ENCODE measurements at places on chromosomes 7 and 10.

- DNase-seq, result no peak
These were observed 275.9 kb downstream of the PRPF18 start for GRCh38 chr10:13862546-13863233.

GRCh38 chr10:15879663-15880062 lies 19.4 kb upstream of the MINDY3 start:
- DNase-seq, result peak; percentile 17

DNA sequence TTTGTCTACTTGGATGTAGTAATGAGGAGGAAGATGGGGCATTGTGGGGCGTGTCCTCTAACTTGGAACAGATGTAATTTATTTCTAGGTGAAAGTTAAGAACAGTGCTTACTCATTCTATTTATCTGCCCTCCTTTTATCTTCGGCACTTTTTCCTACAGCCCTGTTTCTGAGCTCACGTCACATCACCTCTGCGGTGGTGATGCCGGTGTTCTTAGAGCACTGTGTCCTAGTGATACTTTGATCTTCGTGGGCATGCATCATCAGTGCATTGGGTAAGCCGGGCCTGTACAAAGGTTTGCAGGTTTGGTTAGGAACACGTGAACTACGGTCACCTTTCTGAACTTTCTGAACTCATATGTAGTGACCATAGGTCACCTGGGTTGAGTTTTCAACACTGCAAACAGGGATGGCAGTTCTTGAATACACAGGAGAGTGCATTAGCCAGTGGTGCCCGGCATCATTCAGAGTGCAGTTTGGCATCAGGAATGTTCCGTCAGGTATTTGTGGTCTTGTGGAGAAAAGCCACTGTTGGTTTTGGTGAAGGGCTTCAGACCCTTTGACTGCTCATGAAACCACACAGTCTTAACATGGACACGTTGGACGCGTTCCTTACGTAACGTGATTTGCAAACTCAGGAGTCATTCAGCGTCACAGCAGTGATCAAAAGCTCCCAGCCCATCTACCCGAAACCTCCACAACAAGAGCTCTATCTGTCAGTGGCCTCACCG lies 5.6 kb downstream of the POR start:
- DNase-seq, result no peak

DNA sequence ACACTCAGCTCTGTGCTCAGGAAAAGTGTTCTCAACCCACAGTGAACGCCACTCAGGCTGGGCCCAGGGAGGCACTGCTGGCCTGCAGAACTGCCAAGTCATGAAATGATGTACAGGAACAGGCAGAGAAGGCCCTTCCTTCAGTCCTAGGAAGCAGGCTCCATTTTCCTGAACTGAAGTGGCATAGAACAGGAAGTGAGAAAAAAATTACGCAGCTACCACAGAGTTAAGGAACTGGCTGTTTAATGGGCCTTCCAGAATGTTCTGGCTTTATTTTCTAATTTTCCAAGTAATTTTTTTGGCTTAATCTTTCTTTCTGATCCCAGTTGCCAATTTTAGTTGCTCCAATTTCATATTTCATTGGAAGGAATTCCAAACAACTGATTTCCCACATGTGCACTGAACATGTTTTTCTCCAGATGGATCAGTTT lies 39.3 kb downstream of the LRRC18 start:
- no peak for DNase-seq

- DNase-seq, result no peak
These were observed 46.1 kb upstream of the APBB1IP start for GRCh38 chr10:26391701-26392695.

DNA sequence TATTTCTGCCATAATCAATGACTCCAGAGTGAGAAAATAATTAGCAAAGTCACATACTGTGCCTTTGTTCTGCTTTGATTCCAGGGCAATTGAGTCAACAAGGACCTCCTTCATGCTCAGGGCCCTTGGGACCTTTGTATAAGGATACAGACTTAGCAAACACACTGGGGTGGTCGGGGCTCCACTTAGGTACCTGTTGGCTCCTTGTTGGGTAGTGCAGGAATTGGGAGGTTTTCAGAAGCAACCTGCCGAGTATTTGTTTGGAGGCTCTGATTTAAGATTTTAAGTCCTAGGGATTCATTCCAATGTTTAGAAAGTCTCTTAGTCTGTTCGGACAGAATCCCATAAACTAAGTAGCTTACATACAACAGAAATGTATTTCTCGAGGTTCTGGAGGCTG lies 3.0 kb downstream of the ADCK2 start:
- DNase-seq, result no peak

- no peak for DNase-seq
These were observed 350.0 kb downstream of the FGFR2 start for GRCh38 chr10:121248266-121248665.

GRCh38 chr10:132120200-132120599 lies 54.5 kb downstream of the JAKMIP3 start:
- no peak for DNase-seq

GRCh38 chr7:43112459-43112940 lies at the start of gene HECW1:
TSS of gene HECW1 (plus strand) at chr7:43112647. CDS start at chr7:43243906, 131,259 bp downstream.
- peak; percentile 29 for DNase-seq

GRCh38 chr7:116552602-116553001 lies 27.8 kb downstream of the CAV1 start:
- DNase-seq, result no peak

DNA sequence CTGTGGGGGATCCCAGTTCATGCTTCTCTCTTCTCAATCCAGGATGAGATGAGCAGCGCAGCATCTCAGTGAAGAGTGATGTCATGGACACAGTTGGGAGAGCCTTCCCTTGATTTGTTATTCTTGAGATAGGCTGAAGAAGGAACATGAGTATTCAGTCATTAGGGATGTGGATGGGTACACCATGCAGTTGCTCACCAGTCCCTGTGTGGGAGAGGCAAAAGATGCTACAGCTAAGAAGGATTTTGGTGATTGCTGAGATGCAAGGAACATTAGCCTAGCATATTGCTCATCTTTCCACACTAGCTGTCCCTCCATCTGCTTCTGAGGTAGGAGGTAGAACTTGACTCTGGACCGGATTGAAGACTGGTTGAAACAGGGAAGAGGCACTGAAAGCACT lies 179.6 kb downstream of the GALNT17 start:
- DNase-seq, result no peak

GRCh38 chr10:70320751-70321150 lies 36.9 kb upstream of the NPFFR1 start:
- no peak for DNase-seq

DNA sequence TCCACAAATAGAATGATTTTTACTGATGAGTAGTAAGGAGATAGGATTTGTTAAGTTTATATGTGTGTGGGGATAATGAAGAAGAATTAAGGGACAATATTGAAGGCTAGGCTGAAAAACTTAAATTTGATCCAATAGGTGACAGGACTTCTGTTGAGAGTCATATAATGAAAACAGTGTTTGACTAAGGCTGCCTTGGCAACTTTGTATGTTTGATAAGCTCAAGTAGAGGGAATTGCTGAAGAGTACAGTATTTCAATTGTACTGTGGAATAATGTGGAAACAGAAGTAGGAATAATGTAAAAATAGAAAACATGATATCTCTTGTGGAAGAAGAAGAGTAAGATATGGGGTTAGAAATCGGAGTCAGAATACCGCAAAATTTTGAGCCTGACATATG lies 10.5 kb downstream of the R3HCC1L start:
- DNase-seq, result no peak

- DNase-seq, result no peak
These were observed 567.2 kb downstream of the CCSER2 start for GRCh38 chr10:84895541-84895940.

DNA sequence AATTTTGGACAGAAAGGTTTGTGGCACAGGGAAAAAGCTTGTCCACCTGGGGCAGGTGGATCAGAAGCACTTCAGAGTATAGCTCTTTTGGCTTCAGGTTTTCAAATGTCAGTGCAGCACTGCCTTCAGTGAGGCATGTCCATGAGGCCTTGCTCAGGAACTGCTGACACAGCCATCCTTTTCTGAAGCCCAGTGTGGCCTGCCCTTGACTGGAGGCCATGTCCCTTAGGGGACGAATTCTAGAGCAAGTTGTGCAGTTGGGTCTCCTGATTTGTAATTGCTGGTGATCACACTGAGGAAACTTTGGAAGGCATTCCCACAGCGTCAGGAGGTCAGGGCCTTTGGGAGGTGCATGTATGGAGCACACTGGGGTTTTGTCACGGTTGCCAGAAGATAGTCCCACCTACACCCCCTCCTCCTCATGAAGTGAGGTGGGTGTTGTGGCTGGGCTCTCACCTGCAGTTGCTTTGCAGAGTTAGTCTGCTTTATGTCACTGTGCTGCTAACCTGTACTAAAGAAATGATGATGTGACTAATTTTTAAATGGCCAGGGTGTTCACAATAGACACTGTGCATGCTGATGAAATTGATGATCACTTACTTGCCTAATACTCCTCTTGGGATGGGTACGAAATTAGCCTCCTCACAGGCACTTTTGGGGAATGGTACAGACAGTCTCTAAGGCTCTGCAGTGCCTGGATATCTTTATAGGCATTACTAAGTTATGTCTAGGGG lies 41.7 kb downstream of the OGDH start:
- DNase-seq, result no peak

DNA sequence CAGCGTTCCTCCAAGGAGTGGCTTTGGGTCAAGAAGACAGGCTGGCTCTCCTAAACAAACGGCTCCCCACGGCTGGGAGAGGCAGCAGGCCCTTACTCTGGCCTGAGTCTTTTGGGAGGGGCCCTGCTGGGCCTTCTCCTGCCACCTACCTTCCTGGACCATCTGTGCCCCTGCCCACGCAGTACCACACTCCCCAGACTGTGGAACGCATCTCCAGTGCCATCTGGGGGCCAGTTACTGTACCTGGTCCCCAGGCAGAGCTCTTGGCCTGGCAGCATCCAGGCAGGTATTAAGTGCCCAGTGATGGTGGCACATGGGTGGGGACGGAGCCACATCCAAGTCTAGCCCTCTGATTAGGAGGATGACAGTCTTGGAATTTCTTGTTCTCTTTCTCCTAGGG lies 14.4 kb downstream of the ALKBH4 start:
- no peak for DNase-seq

DNA sequence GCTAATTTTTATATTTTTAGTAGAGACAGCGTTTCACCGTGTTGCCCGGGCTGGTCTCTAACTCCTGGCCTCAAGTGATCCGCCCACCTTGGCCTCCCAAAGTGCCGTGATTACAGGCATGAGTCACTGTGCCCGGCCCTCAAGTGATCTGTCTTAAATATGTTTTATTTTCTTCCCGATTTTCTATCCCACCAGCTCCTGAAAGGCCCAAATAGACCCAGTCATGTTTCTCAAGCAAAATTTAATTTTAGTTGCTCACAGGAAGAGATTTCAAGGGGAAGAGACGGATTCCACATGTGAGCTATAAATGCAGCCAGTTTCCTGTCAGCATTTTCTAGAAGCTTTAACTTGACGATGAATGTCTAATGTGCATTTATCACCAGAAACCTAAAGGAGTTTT lies 12.0 kb downstream of the DENND10 start:
- DNase-seq, result no peak

GRCh38 chr10:29064680-29065079 lies 224.2 kb upstream of the LYZL1 start:
- DNase-seq, result no peak

DNA sequence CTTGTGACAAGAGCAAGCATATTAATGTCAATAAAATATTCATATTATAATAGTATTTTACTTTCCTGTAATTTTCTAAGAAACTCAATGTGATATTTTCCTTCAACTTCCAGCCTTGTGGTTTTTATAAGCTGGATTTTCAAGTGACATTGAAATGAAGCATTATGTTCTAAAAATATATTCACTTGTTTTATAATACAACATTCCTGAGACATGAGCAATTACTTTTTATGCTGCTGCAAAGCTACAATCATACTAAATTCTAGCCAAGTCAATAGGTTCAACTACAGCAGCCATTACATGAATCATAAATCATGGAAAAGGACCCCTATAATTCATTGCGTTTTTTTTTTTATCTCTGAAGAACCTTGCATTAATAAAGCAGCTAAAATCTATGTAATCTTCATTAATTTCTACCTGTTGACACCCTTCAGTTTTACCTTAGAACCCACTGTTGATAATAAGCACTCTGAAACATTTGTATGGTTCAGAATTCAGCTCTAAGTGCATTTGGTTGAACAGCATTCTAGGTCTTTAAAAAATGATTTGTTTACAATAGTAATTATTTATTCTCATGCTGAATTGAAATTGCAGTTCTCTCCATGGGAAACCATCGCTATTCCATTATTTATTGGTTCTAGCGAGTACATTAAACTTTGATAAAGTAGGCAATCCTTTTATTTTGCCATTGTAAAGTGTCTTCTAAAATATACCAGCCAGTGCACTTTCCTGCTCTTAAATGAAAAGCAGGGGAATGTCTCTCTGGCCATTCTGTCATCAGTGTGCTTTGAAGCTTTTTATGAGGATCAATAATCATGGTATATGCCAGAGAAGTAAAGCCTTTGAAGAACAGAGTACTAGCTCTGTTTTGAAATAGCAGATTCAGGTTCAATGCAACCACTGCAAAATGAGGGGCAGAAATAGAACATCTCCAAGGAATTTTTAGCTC lies 132.6 kb downstream of the GNAT3 start:
- DNase-seq, result no peak

DNA sequence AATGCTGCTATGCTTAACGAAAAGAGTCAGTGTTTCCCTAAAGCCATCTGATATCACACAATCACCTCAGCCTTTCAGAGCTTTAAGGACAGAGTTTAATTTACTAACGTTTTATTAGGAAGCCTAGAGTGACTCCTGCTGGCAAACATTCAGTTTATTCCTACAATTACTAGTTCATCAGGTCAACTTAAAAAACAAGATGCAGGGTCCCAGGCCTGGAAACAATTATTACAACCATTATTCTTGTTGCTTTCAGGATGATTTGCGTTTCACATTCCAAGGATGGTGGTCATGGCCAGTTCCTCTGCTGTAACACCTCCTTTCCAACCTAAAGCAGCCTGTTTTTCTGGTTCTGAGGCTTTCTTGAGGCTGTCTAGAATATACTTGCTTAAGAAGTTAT lies 1.5 kb upstream of the FAM53B start:
- no peak for DNase-seq

- no peak for DNase-seq
These were observed 18.8 kb downstream of the TNKS2 start for GRCh38 chr10:91816981-91817380.

DNA sequence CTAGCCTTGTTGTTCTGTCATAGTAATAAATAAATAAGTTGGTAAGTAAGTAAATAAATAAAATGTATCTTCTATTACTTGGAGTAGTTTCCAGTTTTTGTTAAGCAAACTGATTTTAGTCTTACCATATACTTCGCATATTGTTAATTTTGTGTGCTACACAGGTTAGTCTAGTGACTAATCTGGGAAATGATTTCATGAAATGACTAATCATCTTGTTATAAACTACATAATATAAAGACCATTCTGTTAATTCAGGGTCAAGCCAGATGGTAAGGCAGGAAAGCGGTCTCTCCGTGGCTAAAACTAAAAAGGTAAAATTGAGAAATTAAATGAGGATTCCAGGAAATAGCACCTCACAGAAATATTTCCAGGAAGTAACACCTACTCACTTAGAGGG lies 58.5 kb upstream of the FOXP2 start:
- no peak for DNase-seq

DNA sequence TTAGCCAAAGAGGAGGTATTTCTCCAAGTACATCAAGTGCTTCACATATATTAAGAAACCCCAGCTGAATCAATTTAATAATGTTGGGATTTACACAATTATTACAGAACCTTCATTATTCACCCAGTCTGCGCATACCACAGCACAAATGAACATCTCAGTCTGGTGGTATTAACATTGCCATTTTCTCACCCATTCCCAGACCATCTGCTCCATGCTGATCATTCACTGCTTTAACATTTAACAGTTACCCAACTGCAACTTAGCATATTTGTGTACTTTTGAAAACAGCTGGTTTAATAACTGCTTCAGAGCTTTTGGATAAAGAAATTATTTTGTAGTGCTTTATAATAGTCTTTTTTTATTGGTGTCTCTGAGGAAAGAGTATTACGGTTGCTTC lies 1072.1 kb downstream of the NXPH1 start:
- DNase-seq, result no peak
